ENCODE measurements at places on chromosomes 16 and 17.

DNA sequence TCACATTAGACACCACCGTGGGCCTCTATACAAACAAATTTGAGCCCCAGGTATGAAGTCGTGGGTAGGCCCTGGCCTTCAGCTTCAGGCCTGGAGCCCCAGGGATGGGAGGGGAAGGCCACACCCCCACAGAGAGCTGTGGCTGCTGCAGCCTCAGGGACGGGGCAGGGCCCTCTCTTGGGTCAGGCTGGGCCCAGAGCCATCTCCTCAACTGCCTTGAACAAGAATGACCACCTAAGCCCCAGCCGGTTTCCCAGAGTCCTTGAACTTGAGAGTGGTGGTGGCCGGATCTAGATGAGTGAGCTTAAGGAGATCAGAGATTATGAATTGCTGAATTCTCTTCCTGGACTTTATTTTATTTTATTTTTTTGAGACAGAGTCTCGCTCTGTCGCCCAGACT is 18.6 kb downstream of the SCNN1B start:
- DNase-seq = no peak

DNA sequence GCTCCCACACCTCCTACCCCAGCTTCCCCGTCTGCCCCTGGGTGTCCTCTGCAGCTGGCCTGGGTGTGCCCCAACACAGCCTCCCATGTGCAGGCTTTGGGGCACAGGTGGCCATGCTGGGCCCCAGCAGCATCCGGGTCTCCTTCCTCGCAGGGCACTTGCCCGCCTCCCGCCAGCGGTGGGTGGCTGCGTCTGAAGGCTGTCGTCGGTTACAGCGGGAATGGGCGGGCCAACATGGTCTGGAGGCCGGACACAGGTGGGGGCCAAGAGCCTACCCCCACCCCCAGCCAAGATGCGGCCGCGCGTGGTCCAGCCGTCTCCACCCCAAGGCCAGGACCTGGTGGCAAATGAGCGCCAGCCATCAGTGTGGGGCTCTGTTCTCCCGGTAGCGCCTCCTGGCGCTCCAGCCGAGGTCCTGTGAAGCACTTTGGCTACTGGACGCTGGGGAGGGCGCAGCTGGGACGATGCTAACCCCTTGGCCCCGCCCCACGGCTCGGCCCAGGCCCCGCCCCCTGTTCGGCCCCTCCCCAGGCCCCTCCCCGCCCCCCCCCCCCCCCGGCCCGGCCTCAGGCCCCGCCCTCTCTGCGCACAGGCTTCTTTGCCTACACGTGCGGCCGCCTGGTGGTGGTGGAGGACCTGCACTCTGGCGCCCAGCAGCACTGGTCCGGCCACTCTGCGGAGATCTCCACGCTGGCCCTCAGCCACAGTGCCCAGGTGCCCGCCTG is 7.3 kb upstream of the RHOT2 start:
- peak; percentile 75 for DNase-seq

GRCh38 chr17:50163843-50164696 is 1.7 kb upstream of the SGCA start:
- no peak for DNase-seq

- DNase-seq = no peak
These were observed 45.0 kb downstream of the SRCIN1 start for GRCh38 chr17:38560503-38561318.

GRCh38 chr16:683396-684070 is 601 bp downstream of the JMJD8 start:
- DNase-seq = no peak

DNA sequence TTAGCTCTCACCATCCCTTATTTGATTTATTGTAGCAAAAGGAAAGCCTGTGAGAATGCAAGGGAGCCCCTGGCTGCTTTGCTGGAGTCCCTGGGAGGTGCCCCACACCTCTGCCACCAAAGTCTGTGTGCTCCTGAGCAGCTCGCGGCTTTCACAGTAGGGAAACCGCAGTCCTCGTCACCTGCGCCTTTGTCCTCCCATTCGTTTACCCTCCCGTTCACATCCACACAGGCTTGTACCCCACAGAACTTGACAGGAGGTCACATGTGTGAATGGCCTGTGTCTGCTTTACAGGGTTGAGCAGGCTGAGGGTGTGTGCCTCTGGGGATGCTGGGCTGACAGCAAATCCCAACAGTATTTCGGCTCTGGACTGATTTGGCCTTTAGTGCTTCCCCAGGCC is 152.5 kb downstream of the LGALS9B start:
- no peak for DNase-seq

- peak; percentile 40 for DNase-seq
These were observed 32.1 kb upstream of the PRKCB start for GRCh38 chr16:23803591-23804123.

DNA sequence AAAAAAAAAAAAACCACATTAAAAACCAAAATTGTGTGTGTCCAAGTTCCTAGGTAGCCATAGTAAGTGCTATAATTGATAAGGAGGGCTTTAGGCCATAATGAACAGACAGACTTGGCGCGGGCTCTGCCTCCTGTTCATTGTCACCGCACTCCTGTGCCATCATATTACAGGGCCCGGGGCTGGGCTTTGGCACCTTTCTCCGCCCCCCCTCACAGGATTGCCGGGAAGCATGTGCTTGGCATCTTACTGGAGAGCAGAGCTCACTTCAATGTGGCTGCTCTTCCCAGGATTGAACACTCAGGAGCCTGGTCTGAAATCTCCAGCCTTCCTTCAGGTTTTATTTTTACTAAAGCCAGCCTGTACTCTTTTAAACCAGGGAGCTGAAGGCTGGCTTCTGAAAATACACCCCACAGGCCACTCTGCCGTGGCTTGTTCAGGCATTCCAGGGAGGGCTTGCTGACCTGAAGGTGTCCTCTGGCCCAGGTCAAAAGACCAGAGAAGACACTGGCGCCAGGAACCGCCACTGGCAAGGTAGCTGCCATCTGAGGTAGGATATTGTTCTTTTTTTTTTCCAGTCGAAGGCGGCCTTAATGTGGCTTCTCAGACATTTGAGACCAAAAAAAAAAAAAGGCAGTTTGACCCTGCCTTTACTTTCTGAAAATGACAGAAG is 39.3 kb downstream of the DHRS7B start:
- no peak for DNase-seq

DNA sequence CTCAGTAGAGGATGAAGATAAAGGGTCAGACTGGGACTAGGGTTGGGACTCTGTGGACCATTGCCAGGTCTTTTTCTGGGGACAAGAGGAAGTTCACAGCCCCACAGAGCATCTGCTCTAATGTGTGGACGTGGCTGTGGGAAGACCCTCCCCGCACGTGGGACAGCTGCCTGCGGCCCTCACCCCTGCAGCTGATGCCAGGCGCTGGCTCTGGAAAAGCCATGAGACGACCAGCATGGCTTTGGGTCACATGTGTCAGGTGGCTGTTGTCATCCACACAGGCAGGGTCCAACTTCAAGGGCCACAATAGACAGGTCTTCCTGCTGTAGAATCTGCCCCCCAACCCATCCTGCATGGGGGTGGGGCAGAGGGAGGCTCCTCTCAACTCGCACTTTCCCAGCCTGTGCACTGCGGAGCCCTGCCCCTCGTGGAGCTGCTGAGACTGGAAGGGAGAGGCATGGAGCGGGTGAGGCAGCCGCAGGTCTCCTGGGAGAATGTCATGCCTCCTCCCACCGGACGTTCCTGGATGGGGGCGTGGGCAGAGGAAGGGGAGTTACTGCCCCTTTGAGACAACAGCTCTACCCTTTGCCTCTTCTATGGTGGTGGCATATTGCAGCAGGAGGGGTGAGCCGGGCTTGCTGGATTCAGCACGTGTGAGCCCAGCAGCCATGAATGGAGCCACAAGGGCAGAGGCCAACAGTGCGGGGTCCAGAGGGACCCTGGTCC is 53.4 kb downstream of the PIMREG start:
- no peak for DNase-seq

GRCh38 chr16:1043881-1044451 is 28.6 kb upstream of the SSTR5 start:
- no peak for DNase-seq

DNA sequence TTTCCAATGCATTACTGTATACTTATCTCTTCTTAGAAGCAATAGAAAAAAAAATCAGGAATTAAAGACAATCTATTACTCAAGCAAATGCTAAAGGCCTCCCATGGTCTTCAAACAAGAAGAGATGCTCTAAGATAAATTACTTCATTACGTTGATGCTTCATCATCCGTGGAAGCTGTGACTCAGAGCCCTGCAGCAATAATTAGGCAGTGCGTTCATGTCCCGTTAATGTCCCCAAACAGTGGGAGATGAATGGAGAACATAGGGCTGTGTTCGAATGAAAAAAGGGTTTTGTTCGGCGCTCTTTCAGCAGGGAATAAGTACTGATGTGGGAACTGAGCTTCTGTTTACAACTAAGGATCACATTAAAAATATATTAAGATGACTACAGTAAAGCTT is 15.9 kb upstream of the PDXDC1 start:
- DNase-seq = no peak

DNA sequence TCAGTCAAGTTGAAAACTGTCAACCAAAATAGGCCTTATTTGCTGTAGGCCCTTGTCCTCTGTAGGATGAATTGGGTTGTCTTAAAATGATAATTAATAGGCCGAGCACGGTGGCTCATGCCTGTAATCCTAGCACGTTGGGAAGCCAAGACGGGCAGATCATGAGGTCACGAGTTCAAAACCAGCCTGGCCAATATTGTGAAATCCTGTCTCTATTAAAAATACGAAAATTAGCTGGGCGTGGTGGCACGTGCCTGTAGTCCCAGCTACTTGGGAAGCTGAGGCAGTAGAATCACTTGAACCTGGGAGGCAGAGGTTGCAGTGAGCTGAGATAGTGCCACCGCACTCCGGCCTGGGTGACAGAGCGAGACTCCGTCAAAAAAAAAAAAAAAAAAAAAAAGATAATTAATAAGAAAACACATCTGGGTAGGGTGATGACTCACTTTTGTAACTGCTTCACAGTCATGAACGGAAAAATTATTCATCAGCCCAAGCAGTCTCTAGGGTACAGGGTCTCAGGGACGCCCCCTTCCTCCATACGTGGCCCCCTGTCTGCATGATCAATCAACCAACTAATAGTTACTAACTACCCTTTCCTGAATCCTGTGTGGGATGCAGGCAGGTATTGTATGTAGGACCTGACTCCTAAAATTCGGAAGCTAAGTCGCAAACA is 137.0 kb upstream of the RCVRN start:
- no peak for DNase-seq

DNA sequence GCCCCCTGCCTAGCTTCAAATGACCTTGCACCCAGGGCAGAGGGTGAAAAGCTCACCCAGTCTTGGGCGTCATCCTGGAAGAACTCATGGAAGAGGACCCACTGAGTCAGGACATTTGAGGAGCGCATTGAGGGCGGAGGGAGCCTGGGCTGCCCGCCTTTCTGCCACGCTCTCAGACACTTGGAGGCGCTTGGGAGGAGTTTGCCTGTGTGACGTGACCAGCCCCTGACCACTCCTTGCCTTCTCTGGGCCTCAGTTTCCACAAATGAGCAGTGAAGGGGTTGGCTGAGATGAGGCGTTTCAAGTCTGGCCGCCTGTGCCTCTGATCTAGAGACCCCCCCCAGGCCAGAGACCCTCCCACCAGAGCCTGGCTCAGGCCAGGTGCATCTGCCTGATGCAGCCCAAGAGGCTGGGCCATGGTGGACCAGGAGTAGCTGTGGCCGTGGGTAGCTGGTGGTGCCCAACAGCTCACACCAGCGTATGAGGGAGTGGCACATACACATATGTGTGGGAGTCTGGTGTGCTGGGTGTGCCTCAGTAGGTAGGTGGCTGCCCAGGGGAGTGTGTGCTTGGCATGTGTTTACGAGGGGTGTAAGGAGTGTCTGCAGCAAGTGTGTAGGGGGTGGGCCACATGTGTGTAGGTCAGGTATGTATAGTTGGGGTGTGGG is 80.2 kb upstream of the TOB1 start:
- DNase-seq = no peak

GRCh38 chr17:45137561-45138305 is 2.2 kb downstream of the ACBD4 start:
- DNase-seq = no peak

GRCh38 chr16:55563797-55564196 is 2.7 kb upstream of the CAPNS2 start:
- DNase-seq = no peak

DNA sequence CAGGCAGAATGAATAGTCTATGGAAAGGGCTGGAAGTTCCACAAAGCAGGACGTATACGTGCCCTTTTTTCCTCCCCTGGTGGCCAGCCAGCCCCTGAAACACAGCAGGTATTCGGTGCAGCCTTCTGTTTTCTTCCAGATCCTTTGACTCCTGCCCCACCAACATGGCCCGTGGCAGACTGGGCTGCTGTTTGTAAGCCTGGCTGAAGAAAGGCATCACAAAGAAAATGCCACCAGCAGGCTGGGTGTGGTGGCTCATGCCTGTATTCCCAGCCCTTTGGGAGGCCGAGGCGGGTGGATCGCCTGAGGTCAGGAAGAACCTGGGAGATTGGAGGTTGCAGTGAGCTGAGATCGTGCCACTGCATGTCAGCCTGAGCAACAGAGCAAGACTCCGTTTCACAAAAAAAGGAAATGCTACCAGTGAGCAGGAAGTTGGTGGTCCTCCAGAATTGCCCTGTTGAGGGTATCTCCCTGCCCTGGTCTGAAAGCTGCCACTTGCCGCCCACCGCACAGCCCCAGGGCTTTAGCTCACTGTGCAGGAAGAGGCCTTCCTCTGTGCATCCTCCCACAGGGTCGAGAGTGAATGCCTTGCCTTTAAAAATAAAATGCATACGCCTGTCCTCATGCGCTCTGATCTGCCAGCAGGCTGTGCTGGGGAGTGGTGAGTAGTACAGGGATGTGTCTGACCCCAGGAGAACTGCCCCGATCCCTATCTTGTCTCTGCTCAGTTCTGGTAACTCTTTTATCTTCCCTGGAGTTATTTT is 587.7 kb downstream of the MAF start:
- no peak for DNase-seq

- no peak for DNase-seq
These were observed 66.8 kb downstream of the MARCHF10 start for GRCh38 chr17:62741290-62741689.

- no peak for DNase-seq
These were observed 20.1 kb downstream of the SLC39A11 start for GRCh38 chr17:73072219-73072962.

DNA sequence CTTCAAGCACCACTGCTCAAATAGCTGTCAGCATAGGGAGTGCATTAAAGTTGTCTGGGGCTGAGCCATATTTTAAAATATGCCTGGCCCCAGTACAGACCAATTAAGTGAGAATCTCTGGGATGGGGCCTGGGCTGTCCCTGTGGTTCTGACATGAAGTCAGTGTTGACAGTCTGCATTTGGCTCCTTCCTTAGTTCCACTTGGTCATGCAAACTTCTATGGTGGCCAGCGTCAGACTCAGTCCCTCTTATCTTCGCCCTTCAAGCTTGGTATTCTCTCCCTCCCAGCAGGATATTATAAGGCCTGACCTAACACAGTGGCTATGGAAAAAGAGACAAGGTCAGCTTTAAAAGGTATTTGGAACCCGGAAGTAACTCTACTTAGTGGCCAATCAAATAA is 177.2 kb downstream of the PMP22 start:
- DNase-seq = no peak

GRCh38 chr17:41052566-41052965 is 2.5 kb downstream of the KRTAP2-2 start:
- DNase-seq = no peak

GRCh38 chr17:63540590-63540989 is 9.7 kb upstream of the DCAF7 start:
- DNase-seq = no peak

GRCh38 chr17:77925831-77926543 is 32.5 kb upstream of the TNRC6C start:
- DNase-seq = no peak
